ENCODE measurements at places on chromosomes 3 and 15.

- no peak for DNase-seq
Measured at GRCh38 chr3:34365231-34365630, 566.8 kb downstream of the PDCD6IP start.

DNA sequence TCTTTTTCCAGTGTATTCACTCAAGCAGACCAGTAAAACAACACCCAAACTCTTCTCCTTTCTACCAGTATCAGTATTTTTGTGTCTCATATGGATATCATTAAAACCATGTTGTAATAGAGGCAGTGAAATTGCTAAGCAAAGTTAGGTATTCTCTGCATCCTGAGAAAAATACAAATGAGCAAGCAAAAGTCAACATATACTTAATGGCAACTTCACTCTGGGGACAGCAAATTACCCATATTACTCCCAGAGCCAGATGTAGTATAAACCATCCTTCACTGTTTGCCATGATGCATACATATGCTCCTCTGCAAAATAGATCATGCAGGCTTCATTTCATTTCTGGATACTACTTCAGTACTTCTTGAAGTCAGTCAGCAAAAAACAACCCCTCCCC, 22.1 kb downstream of the UBA5 start:
- no peak for DNase-seq

- no peak for DNase-seq
Measured at GRCh38 chr15:69797615-69798014, 300.1 kb downstream of the TLE3 start.

- no peak for DNase-seq
Measured at GRCh38 chr15:83919319-83919830, 265.5 kb downstream of the ADAMTSL3 start.

GRCh38 chr15:65579762-65580161, 31.2 kb downstream of the INTS14 start:
- no peak for DNase-seq

DNA sequence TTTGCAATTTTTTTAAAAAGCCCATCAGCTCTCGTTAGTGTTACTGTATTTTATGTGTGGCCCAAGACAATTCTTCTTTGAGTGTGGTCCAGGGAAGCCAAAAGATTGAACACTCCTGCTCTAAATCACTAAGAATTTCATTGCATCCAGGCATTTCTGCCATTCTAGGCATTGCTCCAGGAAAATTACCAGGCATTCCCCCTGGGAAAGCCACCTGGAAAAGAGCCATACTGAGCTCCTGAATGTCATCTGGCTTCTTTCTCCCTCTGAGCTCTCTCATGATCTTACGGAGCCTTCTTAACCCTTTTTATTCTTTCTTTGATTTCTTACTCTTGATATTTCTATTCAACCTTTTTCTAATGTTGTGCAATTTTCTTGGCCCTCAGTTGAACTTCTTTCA, 202.2 kb downstream of the DOCK3 start:
- DNase-seq, result no peak

DNA sequence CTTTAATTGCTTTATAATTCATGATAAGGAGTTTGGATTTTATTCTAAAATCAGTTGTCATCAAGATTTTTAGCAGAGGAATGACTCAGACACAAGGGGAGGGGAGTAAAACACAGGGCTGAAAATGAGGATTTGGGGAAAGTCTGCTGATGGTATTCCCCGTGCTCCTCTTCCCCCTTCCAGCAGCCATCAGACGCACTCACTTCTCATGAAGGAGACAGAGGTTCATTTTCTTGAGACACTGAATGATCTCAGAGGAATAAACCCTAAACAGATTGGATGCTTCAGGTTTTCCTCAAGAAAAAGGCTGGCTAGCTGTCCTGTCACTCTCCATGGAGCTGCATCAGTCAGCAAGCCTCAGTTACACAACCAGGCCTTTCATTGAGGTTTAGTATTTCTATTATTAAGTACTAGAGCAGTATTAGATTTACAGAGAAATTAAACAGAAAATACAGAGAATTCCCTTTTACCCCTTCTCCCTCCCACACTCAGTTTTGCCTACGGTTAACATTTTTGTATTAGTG, 166.4 kb downstream of the C3orf70 start:
- no peak for DNase-seq

DNA sequence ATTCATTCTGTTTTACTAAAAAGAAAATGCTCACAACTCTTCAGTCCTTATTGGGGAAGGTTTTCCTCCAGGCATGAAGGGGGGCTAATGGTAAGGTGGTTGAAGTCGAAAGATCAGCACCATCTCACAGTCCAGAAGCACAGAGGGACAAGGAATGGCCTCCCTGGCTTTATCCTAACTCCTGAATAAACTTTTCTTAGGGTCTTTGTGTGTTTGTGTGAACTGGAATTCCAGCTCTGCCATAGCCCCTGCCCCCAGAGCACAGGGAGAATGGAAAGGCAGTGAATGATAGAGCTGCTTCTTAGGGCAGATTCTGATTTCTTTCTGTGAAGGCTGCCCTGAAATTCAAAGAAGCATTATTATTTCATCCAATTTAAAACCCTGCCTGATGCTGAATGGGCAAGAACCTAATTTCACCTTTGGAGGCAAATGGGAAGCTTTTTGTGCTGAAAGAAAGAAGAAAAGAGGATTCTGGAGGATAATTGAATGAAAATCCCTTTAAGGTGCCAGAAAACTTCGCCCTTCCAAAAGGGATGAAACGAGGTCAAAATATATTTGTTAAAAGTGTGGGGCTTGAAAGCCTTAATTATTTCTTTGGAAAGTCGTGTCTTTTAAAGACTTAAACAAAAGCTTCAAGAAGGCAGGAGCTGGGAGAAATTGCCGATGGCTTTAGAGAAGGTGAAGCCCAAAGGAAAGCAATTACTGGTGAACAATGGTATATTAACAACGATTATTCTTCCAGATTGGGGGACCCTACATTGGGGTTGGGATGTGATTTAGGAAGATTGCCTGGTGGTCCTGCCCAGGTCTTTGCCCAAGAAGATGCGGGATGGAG, 259.9 kb upstream of the RGMA start:
- DNase-seq, result no peak

DNA sequence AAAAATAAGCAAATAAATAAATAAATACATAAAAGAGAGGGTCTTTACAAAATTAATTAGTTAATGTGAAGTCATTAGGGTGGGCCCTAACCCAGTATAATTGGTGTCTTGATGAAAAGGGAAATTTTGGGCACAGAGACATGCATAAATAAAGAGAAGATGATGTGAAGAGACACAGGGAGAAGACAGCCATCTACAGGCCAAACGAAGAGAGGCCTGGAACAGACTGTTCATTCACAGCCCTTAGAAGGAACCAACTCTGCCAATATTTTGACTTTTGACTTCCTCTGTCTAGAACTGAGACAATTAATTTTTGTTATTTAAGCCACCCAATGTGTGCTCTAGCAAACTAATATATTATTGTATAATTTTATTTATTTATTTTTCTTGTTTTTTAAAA, 29.6 kb upstream of the SELENOK start:
- DNase-seq, result no peak

DNA sequence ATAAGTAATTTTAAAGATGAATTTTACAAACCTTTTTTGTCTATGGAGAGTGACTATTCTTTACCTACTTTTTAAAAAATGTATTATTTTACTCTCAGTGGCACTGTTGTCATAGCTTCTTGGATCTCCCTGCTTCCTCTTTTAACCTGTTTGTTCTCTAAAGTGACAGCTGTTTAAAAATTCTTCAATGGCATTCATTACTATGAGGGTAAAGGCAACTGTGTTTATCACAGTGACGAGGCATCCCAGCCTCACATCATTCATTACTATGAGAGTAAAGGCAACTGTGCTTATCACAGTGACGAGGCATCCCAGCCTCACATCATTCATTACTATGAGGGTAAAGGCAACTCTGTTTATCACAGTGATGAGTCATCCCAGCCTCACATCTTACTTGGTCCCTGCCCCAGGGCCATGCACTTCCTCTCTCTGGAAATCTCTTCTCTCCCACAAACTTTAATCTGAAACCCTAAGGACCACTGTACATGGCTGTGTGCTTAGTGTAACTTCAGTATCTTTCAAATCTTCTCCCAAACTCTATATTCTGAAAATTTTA, 101.7 kb upstream of the ZNF717 start:
- DNase-seq, result no peak

- DNase-seq, result no peak
Measured at GRCh38 chr15:35206060-35206675, 121.1 kb upstream of the NANOGP8 start.

DNA sequence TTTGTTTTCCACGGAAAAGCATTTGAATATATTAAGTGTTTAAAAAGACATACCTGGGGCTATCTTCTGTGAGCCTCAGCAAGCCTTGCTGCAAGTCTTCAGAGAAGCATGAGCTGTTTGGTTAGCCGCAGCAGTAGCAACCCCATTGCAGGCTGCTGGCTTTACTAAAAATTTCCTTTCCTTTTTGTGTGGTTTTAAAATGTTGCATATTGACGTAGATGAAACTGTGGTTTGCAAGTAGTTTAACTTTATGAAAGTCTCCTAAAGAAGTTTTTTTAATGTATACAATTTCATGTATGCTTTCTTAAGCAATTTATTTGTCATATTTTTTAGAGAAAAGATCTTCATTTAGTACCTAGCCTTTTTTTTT, at the start of gene GPR171:
Gene GPR171 (minus strand): TSS at position 166 of the 370 bp plus-strand sequence. CDS start 3,830 bp downstream, outside the sequence.
- DNase-seq, result no peak

DNA sequence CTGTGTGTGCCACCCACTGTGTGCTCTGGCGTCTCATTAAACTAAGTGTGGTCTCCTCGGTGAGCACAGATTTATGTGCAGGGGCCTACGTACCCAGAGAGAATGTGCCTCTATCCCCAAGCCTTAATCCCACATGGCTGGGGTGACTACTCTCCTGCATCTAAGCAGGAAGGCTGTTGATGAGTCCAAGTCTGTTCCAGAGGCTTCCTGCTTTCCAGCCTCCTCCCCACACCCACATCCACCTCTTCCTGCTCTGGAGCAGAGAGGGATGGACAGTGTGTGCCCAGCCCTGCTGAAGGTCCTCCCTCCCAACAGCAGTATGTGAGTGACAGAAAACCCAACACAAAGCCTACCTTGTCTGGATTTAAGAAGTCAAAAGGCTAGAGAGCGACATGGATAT, 38.8 kb upstream of the BCL2L10 start:
- DNase-seq, result no peak

DNA sequence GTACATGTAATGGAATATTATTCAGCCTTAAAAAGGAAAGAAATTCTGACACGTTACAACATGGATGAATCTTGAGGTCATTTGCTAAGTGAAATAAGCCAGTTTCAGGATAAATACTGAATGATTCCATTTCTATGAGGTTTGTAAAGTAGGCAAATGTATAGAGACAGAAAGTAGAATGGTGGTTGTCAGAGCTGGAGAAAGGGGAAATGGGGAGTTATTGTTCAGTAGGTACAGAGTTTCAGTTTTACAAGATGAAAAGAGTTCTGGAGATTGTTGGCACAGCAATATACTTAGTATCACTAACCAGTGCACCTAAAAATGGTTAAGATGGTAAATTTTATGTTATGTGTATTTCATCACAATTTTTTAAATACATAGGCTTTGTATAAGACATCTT, 60.6 kb downstream of the USP8 start:
- no peak for DNase-seq

DNA sequence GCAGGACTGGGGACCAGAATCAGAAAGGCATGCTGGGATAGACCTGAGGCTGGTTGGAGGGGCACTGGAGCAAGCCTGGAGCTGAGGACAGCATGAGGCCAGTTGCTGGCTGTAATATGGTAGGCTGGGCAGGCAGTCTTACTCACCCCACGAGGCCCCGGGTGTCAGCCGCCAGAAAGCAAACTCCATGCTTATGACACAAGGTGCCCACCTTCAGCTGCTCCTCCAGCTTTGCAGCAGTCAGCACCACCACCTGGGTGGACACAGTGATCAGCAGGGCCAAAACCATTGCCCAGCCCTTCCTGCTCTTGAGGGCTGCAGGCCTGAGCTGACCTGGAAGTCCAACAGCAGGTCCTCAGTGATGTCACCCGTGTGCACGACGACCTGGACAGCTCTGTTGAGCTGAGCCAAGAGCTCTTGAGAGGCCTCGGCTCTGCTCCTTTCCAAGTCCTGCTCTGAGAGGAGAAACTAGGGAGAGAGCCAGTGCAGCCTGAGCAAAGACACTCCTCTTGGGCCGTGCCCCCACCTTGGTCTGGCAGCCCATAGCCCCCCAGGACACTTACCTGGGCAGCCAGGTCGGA, 747 bp downstream of the UBA7 start:
- no peak for DNase-seq

GRCh38 chr3:15241341-15241740, 35.3 kb downstream of the CAPN7 start:
- no peak for DNase-seq

GRCh38 chr3:104779324-104779723, 587.4 kb upstream of the ALCAM start:
- no peak for DNase-seq

GRCh38 chr3:175193815-175194518, 334.8 kb downstream of the NAALADL2 start:
- DNase-seq, result no peak

- DNase-seq, result no peak
Measured at GRCh38 chr3:182921665-182922355, 58.5 kb downstream of the DCUN1D1 start.

GRCh38 chr3:139123377-139124095, 78.8 kb upstream of the PRR23C start:
- no peak for DNase-seq

- no peak for DNase-seq
Measured at GRCh38 chr3:76585794-76586392, 454.0 kb upstream of the ROBO2 start.

- no peak for DNase-seq
Measured at GRCh38 chr15:80785335-80785734, 6.2 kb downstream of the CEMIP start.

GRCh38 chr15:36921484-36922091, 178.8 kb downstream of the MEIS2 start:
- no peak for DNase-seq

DNA sequence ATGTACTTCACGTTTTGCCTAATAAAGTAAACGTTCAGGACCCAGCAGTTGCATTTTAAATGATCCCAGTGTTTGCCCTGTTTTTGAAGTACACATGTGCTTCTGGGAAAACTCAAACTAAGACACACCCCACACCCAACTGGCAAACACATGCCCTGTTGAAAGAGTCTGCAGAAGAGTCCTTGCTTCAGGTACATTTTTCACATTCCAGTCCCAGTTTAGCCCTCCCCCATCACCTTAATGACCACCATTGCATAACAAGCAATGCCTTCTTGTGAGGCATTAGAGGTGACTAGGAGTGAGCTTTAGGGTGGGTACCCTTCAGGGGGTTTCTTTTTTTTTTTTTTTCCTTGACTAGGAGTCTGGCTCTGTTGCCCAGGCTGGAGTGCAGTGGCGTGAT, 322.3 kb downstream of the CNTN4 start:
- no peak for DNase-seq

DNA sequence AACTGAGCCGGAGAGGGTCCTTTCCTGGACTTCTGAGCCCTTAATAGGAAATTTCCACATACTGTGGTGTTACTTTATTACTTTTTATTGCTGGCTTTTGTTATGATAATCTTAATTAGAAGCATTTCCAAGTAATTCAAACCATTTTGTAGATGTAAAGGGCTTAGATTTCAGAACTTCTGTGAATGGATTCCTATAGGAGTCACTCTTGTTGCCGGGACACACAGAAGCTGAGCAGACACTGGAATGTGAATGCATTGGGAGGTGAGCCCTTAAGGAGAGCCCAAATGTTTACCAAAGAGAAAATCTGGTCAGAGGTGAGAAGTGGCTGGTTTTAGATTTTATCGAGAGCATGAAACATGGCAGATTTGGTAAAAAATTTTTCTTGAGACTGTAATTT, 87.4 kb downstream of the FNDC3B start:
- no peak for DNase-seq
